Stimulated activated naive CD4-positive, alpha-beta T cell treated with Interleukin-2 at 50 U/mL for 16 hours (primary cell): ENCODE measurements at places on chromosomes 12 and 14.

DNA sequence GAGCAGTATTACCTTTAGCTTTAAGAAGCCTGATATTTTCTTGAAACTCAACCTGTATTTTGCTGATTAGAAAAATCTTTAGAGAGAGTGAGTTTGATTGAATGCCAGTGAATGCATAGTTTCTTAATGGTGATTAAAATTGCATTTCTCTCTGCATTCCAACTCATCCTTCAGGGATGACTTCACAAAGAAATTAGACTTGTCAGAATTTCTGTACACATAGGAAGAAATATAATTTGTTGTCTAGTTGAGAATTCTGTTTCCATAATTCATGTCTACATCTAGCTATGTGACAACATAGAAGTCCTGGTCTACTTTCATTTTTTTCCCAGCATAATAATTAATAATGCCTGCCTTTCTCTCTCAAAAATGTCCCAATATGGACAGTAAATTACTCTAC is 136.6 kb downstream of the OTOGL start:
- DNase-seq: no peak

DNA sequence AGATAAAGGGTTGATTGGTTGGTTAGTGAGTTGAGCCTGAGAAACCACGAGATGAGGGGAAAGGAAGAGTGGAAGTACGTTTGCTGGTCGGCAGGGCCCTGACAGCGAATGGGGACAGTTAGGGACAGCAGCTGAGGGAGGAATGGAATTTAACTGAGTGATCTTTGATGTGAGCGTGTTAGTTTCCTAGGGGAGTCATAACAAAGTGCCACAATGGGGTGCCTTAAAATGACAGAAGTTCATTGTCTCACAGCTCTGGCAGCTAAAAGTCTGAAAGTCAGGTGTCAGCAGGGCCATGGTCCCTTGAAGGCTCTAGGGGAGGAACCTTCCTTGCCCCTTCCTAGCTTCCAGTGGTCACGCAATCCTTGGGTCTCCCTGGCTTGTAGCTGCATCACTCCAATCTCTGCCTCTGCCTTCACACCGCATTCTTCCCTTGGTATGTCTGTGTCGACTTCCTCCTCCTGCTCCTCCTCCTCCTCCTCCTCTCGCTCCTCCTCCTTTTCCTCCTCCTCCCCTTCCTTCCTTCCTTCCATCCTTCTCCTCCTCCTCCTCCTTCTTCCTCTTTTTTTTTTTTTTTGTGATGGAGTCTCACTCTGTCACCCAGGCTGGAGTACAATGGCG is 26.0 kb upstream of the RIN3 start:
- no peak for DNase-seq

DNA sequence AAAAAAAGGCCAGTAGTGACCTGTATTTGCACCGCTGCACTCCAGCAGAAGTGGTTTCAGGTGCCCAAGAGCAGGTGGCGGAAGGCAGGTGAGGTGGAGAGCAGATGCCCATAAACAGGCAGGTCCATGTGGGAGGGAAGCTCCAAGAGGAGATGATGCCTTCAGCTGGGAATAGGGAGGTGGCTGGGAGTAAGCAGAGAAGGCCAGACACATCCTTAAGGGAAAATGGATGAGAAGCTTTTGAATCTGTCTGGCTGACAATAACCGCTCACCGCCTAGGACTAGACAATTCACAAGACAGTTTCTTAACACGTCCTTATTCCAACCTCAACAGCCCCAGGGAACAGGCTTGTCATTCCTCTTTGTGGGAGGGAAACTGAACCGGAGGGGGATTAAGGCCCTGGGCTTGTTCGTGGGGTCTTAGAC is 43.9 kb upstream of the PLEKHG6 start:
- no peak for DNase-seq

DNA sequence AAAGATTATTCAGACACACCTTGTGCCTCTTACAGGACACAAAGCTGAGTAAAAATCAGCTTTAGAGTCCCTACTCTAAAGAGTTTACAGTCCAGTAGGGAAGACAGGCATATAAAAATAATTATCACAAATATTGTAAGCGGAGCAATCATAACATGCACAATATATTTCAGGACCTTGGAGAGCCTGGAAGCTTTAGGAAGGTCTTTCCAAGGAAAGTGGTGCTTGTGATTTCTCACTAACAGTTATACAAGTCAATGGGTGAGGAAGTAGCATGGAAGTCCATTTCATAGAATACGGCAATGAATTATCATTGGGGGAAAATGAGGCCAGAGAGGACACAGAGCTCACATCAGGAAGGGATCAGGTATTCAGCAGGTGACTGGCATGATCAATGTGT is 268.3 kb downstream of the C12orf50 start:
- no peak for DNase-seq

GRCh38 chr12:94122591-94122990 is 25.8 kb upstream of the PLXNC1 start:
- no peak for DNase-seq

DNA sequence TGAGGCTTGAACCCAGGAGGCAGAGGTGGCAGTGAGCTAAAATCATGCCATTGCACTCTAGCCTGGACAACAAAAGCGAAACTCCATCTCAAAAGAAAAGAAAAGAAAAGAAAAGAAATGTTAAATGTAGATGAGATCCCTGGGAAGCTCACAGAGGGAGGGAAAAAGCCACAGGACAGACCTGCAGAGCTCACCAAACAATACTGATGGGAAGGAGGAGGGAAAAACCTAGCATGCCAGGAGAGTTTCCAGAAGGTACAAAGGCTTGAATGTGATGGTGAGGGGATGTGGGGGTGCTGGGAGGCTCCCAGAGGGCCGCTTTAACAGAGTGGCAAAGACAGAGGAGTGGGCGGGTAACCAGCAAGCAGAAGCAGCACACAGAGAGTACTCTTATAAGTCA is 72.3 kb downstream of the PTPN21 start:
- no peak for DNase-seq

GRCh38 chr14:55356913-55357312 is 54.7 kb downstream of the ATG14 start:
- DNase-seq: no peak

- no peak for DNase-seq
These were observed 211.1 kb upstream of the DAAM1 start for GRCh38 chr14:58977366-58977765.

GRCh38 chr12:106139422-106140171 is 843 bp upstream of the NUAK1 start:
- no peak for DNase-seq

DNA sequence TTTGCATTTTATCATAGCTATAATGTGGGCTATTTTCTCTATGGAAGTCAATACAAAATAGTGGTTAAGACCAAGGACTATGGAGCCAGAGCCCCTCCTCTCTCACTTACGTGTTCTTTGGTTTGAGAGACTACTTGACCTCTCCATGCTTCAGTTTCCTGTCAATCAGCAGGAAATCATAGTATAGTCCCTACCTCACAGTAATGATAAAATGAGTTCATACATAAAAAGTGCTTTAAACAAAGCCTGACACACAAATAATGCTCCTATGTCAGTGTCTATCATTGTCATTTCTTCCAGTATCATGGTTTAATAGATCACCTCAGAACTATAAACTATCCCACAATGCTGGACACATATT is 90.4 kb downstream of the MED13L start:
- no peak for DNase-seq

DNA sequence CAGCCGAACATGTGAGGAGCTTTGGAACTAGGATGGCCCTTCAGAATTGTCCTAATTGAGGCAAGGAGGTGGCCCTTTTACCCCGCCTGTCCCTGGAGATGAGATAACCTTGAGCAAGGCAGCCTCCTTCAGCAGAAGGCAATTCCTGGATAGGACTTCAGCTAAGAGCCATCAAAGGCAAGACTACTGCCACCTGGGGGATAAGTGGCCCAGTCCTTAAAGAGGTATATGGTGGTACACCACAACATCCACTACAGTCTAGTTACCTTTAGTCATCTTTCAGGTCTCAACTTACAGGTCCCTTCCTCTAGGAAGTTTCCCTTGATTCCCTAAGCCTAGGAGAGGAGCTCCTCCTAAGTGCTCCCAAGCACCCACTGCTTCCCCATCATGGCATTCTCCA is 204.2 kb upstream of the CDKN3 start:
- DNase-seq: no peak

- DNase-seq: no peak
These were observed 8.6 kb downstream of the EDDM3A start for GRCh38 chr14:20754308-20754707.

DNA sequence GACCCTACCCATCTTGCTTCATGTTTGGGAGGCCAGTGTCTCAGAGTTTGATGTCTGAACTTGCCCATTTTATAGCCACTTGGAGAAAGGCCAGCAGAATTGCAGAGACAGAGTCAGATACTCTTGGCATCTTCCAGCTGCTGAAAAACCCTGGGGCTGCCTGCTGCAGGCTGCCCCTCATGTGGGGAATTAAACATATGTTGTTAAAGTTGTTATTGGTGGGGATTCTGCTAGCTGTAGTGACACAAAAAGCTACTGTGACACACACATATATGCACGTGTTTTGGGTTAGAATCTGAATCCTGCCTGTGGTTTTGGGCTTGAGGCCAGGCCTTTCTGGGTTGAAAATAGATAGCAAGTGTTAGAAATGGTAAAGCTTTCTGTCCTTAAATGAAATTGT is 1288.4 kb downstream of the AACS start:
- no peak for DNase-seq
